ENCODE measurements at places on chromosomes 12 and 14.

- no peak for DNase-seq
These were observed 939.0 kb downstream of the LRFN5 start for GRCh38 chr14:42545636-42546035.

GRCh38 chr14:77580477-77580876 is 36.0 kb downstream of the SPTLC2 start:
- DNase-seq, result no peak

GRCh38 chr12:26389343-26389742 is 194.0 kb downstream of the SSPN start:
- DNase-seq, result no peak

- peak; percentile 17 for DNase-seq
These were observed 1.6 kb downstream of the TMEM121 start for GRCh38 chr14:105527826-105528585.

DNA sequence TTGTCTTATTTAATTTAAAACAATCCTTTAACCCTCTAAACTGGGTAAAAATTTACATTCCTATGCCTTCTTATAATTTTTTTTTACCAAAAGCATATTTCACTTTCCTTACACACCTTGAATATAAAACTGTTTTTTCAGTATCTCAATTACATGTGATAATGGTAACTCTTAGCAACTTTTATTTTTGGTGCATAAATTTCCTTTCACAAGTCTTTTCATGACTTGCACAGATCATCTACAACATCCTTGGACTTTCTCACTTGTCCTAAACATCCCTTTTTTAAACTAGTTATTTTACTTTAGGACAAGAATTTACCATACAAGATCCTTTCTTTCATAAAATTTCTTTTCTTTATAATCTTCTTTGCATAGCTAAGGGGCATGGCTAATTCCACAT is 142.0 kb downstream of the LLPH start:
- no peak for DNase-seq

- no peak for DNase-seq
These were observed 226.2 kb upstream of the CRY1 start for GRCh38 chr12:107319533-107320032.

DNA sequence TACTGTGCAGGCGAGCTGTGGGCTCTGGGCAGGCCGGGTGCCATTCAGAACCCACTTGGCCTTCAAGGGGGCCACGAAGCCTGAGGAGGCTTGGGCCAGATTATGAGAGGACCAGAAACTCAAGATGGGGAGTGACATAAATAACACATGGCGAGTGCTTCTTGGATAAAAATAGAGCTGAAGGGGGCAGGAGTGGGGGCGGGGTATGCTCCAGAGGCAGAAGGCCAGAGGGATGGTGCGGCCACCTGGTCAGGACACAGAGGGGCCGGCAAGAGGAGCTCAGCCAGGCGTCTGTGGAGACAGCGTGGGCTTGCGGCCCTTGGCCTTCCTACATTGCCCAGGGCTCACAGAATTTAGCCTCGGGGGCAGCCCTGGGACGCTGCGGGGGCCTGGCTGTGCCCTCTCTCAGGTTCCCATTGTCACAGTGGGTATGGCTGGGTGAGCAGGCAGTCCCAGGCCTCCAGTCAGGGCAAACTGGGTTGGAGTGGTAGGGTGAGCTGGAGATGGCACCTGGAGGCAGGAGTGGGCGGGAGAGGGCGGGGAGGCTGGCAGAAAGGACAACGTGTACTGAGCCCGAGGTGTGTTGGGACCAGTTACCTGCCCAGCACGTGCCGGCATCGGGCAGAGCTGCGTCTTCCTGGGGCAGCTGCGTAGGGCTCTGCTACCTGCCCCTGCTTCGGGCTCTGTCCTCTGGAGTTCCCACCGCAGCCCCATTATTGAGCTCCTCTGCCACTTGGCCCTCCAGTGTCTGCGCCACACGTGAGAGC is 7.4 kb upstream of the SLC25A29 start:
- no peak for DNase-seq

DNA sequence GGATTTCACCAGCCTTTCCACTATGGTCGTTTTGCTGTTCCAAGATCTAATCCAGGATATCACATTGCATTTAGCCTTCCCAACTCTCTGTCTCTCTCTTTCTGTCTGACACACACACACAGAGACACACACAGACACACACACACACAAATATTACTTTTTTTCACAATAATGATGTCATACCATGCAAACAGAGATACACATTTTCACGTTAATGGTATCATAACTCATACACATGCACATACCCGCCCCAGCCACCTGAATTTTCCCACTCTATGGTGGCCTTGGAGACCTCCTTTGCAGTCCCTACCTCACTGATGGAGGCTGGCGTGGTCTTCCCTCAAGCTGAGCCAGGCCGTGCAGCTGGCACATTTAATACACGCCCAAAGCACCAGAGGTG is 7.2 kb upstream of the MYL2 start:
- DNase-seq, result no peak
